ENCODE measurements at places on chromosomes 3 and 15.

DNA sequence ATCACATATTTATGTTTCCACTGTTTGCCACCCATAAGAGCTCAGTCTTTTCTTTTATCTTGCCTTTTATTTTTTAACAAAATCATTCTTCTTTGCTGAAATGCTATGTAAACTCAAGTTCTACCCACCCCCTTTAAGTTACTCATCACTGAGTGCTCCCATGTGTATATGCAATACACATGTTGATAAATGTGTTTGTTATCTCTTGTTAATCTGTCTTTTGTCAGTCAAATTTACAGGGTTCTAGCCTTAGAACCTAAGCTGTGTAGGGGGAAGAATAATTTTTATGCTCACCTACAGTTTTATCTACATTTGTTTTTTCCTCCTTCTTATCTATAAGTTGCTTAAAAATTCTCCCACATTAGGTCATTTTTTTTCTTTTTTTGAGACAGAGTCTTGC, 1195.9 kb downstream of the ROBO2 start:
- no peak for DNase-seq

- no peak for DNase-seq
Measured at GRCh38 chr15:51750792-51751696, at the start of gene TMOD2. TMOD2 (plus strand) TSS chr15:51751597; CDS start chr15:51766442, 14,845 bp downstream.

DNA sequence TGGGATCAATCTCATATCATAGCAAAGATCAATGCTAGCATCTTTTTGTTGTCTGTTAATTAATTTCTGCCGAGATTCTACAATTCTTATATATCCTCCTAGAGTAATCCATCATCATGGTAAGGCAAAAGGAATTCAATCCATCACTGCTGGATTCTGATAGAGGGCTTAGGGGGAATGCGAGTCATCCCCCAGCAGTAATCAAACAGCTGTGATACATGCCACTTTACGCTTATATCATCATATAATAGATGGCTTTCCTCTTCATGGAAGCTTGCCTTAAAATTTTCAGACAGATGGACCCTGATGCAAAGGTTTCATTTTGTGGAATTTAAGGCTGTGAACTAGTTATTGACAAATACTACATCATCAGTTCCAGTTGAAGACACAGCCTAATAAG, 645.9 kb downstream of the CADM2 start:
- DNase-seq: no peak

DNA sequence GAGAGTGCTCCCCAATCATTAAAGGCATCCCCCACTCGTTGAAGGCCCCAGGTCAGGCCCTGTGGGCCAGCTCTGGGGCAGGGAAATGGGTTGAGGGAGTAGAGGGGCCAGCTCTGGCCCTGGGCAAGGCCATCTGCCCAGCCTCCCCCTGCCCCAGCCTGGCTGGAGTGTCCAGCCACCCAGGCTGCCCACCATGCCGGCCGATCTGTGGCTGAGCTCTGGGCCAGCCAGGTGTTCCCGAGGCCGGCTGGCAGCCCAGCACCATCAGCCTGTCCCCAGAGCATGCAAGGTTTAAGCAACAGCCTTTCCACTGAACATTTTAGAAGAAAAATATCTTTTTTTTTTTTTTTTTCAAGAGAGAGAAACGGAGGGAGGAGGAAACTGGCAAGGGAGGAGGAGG, 62.8 kb upstream of the LINGO1 start:
- no peak for DNase-seq

GRCh38 chr15:78506971-78507830, at the start of gene HYKK:
HYKK (plus strand) TSS chr15:78507577; CDS start chr15:78513089, 5,512 bp downstream.
- peak; percentile 94 for DNase-seq

GRCh38 chr3:149004622-149005021, 13.3 kb downstream of the GYG1 start:
- DNase-seq: no peak

DNA sequence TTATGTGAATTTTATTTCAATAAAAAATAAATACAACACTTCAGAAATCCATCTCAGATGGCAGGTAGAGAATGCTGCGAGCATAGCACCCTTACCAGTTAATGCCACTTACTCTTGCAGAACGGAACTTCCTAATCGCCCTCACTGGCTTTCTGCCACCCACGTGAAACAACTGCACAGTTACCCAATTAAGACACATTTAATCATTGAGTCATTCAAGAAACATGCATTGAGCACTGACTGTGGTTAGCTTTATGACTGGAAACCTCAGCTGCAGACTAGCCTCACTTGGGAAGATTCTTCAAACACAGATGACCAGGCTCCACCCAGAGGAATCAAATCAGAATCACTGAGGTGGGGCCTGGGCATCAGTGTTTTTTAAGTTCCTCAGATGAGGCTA, 5.6 kb upstream of the MFGE8 start:
- peak; percentile 97 for DNase-seq

DNA sequence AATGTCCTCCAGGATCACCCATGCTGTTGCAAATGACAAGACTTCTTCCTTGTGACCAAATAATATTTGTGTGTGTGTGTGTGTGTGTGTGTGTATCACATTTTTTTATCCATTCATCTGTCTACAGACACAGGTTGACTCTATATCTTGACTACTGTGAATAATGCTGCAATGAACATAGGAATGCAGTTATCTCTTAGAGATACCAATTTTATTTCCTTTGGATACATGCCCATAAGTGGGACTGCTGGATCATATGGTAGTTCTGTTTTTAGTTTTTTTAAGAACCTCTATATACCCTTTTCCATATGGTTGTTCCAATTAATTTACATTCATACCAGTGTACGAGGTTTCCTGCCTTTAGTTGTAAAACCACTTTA, 41.7 kb downstream of the GPR176 start:
- no peak for DNase-seq

- DNase-seq: peak; percentile 78
Measured at GRCh38 chr3:172520301-172520831, 2.9 kb downstream of the TNFSF10 start.

GRCh38 chr3:53506110-53506762, 11.8 kb downstream of the CACNA1D start:
- DNase-seq: no peak

GRCh38 chr3:193730511-193730910, 137.5 kb downstream of the OPA1 start:
- DNase-seq: no peak

DNA sequence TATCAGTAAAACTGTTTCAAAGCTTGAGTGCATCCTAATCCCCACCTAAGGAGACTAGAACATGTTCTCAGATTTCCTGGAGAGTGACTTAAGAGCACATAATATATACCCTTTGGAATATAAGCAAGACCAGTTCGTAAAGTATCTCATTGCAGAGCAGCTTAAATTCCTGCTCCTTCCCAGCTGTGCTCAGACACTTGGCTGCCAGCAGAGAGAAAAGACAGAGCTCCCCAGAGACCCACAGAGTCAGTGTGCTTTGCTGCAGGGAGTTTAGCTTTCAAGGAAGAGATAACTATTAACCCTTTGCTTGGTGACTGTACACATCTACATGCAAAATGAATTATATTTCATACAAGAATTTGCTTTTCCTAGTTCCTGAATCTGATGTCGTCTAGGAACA, 338.1 kb upstream of the ARHGEF26 start:
- DNase-seq: peak; percentile 21

DNA sequence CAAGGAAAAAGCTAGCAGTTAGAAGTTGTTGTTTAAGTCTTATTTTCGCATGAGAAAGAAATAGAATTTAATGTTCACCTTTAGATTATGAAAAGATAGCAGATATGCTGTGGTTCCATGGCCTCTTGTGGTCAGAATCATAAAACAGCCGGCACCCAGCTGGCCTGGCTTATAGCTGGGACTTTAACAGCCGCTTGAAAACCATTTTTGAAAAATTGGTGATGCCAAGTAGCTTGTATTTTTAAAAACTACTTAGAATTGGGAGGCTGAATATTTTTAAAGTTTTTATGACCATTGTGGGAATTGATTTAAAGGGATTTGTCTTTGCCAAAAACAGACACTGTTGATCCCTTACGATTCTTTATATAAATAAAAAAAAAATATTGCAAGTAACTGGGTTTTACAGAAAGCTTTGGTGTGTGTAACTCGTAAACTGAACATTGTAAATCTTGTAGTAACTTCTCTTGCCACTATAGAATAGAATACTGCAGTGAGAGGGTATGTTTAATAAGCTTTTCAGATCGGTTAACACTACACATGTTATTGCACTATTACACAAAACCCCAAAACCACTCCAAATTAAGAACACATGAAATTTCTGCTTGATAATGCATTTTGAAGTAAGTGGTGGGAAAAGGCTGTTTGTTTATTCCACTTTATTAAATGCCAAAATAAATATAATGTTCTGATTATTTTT, 6.6 kb downstream of the ARRDC4 start:
- peak; percentile 76 for DNase-seq

DNA sequence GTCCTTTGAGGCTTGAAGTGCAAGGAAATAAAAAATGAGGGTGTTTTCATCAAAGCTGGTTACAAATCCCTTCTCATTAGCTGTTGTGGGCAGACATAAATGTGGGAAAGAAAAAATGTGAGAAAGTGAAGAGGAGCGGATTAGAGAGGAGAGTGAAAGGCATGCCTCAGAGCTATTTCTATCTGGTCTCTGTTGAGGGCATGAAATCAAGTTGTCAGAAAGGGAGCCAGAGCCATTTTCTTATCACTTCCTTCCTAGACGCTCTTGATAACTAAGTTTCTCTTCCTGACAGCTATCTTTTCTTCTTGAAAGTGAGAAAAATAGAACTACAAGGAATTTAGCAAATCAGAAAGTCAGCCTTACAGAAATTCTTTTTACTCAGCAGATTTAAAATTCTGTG, 20.8 kb upstream of the CAPN3 start:
- no peak for DNase-seq

Measured in fibroblast of skin of left quadriceps (primary cell).